ENCODE measurements at places on chromosomes 6 and 20.

DNA sequence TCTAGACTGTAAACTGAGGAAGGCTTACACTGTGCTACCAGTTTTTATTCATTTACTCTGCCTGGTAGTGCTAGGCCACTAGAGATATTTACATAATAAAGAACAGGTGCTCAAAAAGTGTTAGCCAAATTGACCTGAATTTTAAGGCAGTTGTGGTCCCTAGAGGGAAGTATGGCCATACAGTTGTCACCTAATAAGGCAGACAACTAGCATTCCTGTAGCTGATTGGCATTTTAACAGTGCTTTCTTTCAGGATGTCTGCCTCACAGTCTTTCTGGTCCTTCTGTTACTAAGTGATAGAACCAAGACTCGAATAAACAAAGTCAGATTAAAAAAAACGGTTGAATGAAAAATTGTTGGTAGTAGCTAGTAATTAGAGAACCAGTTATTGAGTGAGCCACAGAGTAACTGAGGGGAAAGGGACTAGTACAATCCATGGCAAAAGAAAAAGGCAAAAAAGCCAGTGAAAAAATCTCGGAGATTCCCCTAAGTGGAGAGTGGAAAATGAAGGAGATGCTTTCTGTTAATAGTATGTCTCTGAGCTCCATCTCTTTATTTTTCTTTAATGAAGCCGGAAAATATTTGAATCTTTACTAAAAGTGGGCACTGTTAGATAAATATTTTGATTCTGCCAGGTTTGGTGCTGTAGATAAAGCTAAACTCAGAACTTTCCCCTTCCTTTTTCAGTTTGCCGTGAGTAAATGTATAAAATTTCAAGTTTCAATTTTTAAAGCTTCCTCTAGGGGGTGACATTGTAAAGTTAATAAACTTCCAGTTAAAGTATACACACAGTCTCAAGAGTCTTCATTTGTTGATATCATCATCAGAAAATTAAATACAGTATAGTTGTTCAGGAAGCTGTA, 9.1 kb downstream of the VTA1 start:
- DNase-seq, result no peak

- no peak for DNase-seq
These were observed 17.8 kb downstream of the LRP11 start for GRCh38 chr6:149846321-149846720.

- DNase-seq, result no peak
These were observed 96.6 kb downstream of the TMEM242 start for GRCh38 chr6:157226761-157227160.

- no peak for DNase-seq
These were observed 7.4 kb downstream of the OCSTAMP start for GRCh38 chr20:46543033-46543432.

DNA sequence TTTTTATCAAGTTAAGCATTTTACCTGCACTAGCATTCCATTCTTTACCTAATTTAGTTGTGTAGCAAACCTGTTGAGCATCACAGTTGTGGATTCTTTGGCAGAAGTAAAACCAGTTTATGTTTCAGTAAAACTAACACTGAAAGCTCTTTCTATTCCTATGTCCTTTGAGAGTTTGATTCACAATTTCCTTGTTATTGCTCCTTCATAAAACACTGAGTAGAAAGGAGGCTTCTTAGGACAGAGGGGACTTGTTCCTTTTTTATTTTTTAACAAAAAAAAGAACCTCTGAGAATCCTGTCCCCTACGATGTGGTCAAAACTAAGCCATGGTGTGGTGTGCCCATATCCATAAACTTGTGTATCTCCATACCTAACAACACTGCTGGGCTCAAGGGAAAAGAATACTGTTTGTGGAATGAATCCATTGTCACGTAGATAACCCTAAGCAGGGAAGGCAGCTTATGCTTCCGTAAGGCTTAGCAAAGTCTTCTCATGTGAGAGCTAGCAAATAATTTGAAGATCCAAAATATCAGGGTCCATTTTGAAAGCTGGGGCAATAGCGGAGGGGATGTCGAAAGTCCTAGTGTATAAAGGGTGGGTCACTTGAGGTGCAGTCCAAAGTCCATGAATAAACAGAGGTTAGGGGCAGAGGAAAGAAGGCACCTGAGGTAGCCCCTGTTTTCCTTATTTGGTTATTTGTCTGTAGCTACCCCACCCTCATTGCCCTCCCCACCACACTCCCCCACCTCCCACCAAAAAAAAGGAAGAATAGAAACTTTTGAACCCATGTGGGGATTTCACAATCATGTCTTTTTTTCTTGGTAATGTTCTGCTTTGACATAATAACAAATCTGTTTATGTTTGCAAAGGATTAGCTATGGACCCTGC, 71.0 kb downstream of the PLAGL1 start:
- no peak for DNase-seq

DNA sequence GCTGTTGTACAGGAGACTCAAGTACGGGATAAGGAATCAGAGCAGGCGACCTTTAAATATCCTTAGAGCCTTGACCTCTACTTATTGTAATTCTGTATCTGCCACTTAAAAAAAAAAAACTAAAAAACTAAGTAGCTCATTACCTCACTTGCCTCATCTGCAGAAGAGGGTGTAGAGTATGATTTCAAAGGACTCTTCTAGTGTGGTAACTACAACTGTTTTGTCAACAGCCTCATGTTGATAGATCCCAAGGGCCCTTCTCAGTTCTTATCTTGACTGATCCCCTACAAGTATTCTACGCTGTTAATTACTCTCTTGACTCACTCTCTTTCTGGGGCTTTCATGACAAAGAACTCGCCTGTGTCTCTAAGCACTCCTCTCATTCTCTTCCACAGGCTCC, 16.7 kb upstream of the PDYN start:
- no peak for DNase-seq

DNA sequence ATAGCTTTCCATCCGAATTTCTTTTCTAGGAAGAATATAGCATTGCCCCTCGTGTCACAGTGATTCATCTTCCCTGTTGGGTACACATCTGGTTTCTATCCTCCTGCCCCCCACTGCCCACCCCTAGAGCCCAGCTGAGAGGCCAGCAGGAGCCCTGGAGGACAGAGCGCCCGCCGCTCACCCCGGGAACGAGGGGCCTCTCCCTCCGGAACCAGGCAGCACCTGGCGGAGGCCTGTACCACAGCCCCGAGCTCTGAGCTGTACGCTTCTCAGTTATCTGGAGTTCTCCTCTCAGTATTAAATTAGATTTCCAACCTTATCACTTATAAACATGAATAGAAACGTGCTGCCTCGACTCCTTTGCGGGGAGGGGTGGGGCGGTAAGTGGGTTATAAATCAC, 6.0 kb downstream of the ANKRD60 start:
- DNase-seq, result no peak

GRCh38 chr6:139981768-139982181, 607.3 kb upstream of the CITED2 start:
- DNase-seq, result no peak

DNA sequence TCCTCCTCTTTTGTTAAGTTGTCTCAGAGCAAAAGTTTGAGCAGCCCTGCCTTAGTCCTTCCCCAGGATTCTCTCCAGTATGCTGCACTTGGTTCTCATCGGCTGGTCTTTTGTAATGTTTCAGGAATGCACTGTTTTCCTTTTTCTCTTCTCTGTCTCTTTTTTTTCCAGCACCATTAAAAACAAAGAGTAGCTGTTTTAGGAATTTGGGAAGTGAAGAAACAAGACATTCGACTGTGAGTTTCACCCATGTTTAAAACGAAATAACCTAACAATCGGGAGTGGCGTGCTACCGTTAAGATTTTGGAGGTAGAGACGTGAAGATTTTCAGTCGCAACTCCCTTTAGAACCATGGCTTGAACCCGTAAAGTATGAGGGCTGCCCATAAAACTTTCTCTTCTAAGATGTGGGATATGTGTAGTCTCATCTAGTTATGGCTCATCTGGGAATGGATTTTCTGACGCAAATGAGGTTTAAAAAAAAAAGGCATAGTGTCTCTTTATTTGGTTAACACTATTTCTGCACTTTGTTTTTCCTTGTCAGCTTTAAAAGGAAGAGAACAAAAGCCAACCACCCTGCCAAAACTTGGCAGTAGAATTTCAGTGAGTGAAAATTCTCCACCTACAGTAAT, 35.9 kb upstream of the RAB23 start:
- no peak for DNase-seq

DNA sequence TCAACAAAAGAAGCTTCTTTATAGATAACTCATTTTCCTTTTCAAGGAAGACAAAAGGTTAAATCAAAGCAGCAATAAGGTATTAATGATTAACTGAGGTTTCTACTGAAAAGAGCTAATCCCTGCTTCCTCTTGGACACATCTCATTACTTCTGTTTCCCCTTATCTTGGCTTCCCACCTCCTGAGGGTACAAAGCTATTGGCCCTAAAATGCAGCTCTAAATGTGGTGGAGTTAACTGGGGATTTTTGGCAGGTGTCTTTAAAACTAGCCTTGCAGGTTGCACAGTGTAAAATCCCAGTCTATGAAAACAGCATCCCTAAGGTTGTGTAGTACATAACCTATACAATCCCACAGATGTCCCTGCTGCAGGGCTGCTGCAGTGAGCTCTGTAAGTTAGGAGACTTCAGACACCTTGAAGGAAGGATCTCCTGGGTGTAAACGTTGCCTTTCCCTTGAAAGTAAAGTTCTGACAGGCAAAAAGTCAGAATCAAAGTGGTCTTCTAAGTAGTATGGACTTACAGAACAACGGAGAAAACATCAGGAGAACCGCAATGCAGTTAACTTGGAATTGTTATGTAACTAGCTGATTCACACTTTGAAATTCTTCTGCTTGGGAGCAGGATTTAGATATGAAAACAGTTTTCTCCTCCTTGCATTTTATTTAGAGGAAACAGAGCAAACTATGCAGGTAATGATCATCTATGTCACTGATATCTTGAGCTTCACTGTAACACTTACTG, 71.7 kb upstream of the TRAF3IP2 start:
- DNase-seq, result no peak
